ENCODE measurements at places on chromosomes 6 and 20.

- DNase-seq: no peak
Measured at GRCh38 chr6:118588626-118589025, 40.5 kb downstream of the PLN start.

DNA sequence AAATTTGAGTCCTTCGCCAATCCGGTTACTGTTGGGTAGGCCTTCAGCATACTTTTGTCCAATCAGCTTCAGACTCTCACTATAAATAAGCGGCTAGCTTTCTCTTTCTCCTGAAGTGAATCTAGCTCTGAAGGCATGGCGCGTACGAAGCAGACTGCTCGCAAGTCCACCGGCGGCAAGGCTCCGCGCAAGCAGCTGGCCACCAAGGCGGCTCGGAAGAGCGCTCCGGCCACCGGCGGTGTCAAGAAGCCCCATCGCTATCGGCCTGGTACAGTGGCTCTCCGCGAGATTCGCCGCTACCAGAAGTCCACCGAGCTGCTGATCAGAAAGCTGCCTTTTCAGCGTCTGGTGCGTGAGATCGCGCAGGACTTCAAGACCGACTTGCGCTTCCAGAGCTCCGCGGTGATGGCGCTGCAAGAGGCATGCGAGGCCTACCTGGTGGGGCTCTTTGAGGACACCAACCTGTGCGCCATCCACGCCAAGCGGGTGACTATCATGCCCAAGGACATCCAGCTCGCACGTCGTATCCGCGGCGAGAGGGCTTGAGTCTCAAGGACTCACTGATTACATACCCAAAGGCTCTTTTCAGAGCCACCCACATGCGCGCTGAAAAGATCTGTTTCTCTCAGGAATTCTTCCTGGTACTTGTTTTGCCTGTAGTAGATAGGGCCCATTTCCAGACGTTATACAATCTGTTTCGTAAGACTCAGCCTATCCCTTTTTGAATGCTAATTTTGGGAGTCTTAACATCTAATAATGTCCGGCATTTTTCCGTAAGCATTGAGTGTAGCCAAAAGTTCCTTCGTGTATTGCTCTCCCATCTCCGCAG, 102.0 kb downstream of the OR2B2 start:
- DNase-seq: peak; percentile 72

DNA sequence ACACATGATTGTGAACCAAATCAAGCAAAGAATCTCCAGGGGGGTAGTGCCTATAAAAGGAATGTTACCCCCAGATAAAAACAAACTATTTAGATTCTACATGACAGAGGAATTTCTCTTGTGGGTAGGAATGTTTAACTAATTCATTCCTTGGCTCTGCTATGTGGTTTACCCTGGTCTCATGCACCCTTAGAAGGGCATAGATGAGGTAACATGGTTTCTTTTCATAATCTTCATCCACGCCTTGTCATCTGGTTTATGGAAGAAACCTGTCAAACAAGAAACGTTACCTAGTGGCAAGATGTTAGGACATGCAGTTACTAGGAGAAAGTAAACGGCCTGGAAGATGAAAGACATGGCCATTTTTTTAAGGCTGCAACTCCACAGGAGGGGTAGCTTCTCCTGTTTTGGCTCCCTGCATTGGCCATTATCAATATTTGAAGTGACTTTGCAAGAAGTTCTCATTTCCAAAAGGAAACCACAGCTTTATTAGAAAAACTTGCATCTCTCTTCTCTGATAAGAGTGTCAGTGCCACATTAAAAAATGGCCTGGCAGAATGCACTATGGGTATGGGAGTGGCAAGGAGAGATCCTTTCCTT, 45.5 kb downstream of the STX11 start:
- no peak for DNase-seq

GRCh38 chr6:137873273-137873762, 6.3 kb downstream of the TNFAIP3 start:
- DNase-seq: no peak

DNA sequence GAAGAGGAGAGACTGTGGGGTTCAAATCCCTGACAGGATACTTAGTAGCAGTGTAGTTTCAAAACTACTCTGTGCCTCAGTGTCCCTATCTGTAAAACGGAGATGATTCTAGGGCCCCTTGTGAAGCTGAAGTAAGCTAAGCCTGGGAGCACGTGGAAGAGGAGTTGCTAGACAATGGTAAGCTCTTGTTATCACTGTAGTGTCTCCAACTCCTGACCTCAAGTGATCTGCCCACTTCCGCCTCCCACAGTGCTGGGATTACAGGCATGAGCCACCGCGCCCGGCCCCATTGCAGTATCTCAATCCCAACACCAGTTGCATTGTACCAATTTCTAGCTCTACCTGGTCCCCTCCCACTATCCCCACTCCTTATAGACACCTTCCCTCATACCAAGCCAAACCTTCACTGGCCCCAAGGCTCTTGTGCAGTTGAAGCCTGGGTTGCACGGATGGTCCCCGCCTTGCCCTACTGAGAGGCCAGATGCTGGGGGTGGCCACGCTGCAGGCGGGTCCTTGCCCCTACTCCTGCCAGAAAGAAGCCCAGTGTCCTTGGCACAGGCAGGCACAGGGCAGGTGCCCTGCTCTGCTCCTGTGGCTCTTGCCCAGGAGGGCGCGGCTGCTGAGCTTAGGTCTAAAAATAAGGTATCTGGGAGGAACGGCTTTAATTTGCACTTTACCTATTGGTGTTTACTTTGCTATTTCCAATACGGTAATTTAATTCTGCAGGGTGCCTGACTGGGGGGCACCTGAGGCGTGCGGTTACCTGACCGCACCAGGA, 118.1 kb downstream of the VEGFA start:
- DNase-seq: no peak

GRCh38 chr20:4549711-4550259, 171.9 kb upstream of the PRND start:
- no peak for DNase-seq

GRCh38 chr20:53216478-53216855, 244.3 kb downstream of the TSHZ2 start:
- no peak for DNase-seq

DNA sequence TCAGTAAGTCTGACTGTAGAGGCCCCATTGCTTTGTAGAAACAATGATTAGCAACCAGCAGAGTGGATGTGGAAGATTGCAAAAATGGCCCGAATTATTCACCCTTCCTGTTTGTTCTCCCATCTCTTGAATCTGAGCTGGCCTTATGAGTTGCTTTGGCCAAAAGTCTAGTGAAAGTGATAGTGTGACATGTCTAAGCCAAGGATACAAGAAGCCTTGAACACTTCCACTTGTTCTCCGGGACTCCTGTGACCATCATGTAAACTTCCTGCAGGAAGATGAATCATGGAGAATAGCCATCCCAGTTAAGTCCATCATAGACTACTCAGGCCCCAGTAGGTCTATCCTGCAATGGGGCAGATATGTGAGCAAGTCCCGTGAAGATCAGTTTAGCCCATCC, 252.0 kb upstream of the JAG1 start:
- no peak for DNase-seq

GRCh38 chr20:680638-681187, 5.1 kb upstream of the SCRT2 start:
- DNase-seq: no peak

- DNase-seq: no peak
Measured at GRCh38 chr6:127539272-127539671, 20.1 kb upstream of the MTCL3 start.

DNA sequence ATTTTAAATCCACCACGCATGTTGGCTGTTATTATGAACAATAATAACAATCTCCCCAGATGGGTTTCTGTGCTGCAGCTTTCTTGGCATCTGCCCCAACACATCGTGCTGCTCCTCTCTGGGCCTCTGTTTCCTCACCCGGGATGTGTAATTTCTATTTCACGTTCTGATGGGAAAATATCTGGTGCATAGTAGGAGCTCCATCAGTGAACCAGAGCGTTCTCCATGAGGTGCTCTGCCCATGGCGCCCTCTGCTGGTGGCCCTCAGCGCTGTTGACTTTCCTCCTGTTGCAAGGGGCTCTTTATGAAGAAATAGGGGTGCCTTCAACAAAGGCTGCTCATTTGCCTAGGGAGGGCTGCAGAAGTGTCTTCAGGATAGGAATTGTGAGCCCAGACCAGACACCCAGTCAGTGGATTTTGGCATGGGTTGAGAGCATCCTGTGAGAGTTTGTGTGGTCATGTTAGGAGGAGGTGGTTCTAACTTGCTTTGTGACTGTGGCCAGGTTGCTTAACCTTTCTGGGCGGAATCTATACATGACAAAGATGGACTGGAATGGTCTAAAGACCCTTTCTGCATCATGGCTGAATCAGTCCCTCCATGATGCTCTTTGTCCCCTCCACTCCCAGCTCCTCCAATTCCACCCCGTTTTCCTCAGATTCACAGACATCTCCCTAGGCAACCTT, 8.1 kb downstream of the SCRT2 start:
- DNase-seq: peak; percentile 63

GRCh38 chr6:106094261-106094963, 8.3 kb downstream of the PRDM1 start:
- DNase-seq: no peak

DNA sequence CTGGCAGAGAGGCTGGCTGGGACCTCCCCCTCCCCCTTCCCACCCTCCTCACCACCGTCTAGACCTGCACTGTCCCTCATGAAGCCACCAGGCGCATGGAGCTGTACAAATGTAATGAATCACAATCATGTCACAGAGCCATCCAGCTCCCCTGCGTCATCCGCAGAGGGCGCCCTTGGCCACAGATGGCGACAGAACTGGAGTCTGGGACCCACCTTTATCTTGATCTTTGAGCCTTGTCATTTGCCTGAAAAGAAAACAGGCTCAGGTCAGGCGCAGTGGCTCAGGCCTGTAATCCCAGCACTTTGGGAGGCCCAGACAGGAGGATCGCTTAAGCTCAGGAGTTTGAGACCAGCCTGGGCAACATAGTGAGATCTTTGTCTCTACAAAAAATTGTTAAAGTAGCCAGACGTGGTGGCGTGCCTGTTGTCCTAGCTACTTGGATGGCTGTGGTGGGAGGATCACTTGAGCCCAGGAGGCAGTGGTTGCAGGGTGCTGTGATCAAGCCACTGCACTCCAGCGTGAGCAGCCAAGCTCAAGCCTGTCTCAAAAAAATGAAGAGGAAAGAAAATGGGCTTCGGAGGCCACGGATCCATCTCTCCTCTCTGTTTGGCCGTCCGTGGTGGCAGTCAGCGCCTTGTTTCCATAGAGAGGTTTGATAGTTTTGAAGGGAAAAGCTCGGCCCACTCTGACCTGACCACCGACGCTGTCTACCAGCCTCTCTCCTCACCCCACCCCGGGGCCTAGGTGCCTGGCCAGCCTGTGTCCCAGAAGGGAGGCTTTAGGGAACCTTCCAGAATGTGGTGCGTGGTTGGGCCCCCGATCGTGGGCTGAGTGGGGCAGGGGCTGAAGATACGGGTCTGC, 6.2 kb downstream of the COL9A3 start:
- DNase-seq: no peak

DNA sequence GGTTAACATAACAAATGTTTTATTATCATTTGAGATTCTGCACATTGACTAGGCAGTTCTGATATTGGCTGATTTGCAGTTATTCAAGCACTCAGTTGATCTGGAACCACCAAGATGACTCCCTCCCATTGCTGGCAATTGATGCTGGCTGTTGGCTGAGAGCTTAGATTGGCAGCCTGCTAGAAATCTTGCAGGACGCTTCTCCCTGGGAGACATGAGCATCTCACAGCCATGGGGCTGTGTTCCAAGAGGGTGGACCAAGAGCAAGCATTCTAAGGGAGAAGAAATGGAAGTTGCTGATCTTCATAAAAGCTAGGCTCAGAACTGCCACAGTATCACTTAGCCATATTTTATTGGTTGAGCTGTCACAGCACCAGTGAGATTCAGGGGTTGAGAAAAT, 233.4 kb upstream of the ID4 start:
- DNase-seq: no peak

- peak; percentile 90 for DNase-seq
Measured at GRCh38 chr20:24960861-24961260, 11.8 kb downstream of the CST7 start.

DNA sequence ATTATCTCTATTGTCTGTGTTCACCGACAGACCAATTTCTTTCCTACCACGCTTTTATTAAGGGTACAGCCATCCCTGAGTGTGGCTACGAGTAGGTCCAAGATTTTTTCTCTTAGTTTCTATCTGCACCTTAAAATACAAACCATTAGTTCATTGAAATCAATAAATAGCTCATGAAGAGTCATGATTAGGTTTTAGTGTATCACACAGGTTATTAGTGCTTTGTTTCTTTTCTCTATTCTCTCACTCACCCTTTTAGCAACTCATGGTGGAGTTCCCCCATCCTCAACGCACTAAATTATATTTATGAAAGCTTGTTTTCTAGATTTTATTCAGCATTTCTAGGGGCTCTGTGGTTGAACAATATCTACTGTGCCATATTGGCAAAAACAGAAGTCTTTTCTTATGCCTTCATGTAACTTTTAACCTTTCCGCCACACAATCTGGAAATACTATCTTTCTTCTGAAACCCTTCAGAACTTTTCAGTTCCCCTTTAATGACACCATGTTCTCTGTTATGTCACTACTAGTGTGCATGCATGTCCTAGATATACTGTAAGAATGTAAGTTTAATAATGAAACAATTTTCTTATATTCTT, 128.2 kb upstream of the LAMA2 start:
- no peak for DNase-seq

- DNase-seq: no peak
Measured at GRCh38 chr20:11281240-11281639, 607.4 kb upstream of the JAG1 start.

- DNase-seq: no peak
Measured at GRCh38 chr20:45113865-45114264, 1.1 kb downstream of the WFDC5 start.

DNA sequence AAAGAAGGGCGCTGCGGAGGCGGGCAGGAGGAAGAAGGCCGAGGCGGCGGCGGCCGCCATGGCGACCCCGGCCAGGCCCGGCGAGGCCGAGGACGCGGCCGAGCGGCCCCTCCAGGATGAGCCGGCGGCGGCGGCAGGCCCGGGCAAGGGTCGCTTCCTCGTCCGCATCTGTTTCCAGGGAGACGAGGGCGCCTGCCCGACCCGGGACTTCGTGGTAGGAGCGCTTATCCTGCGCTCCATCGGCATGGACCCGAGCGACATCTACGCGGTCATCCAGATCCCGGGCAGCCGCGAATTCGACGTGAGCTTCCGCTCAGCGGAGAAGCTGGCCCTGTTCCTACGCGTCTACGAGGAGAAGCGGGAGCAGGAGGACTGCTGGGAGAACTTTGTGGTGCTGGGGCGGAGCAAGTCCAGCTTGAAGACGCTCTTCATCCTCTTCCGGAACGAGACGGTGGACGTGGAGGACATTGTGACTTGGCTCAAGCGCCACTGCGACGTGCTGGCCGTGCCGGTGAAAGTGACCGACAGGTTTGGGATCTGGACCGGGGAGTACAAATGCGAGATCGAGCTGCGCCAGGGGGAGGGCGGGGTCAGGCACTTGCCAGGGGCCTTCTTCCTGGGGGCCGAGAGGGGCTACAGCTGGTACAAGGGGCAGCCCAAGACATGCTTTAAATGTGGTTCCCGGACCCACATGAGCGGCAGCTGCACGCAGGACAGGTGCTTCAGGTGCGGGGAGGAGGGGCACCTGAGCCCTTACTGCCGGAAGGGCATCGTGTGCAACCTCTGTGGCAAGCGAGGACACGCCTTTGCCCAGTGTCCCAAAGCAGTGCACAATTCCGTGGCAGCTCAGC, 780 bp downstream of the ZCCHC3 start:
- DNase-seq: peak; percentile 66

Data from CD8-positive, alpha-beta T cell (primary cell).